ENCODE measurements at places on chromosomes 5 and 9.
A peak's percentile ranks its signal among the peaks of the same experiment; 100 is the strongest.

- DNase-seq: no peak
Observed at GRCh38 chr9:112059145-112059965, 115.7 kb downstream of the SUSD1 start.

DNA sequence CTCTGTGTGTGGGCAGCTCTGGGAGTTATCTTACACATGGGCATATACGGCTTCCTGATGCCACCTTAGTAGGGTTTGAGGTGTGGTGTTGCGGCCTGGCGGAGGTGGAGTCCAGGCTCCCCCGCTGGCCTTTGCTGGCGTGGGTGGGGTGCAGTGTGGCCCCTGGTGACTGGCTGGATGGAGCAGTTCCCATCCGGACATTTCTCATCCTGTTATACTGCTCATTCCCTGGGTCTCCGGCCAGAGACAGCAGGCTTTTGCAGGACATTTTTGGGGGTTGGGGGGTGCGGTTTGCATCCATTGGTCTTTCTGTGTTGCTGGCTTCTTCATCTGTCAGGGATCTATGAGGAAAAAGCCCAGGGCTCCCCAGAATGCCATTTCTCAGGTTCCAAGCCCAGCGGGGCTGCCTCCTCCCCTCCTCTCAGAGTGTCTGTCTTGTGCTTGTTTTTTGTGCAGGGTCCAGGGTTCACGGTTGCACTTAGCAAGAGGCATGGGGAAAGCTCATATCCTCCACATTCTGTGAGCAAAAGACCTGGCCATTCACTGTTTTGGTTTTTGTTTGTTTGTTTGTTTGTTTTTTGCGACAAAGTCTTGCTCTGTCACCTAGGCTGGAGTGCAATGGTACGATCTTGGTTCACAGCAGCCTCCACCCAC is 22.3 kb downstream of the NDUFS6 start:
- DNase-seq: no peak

DNA sequence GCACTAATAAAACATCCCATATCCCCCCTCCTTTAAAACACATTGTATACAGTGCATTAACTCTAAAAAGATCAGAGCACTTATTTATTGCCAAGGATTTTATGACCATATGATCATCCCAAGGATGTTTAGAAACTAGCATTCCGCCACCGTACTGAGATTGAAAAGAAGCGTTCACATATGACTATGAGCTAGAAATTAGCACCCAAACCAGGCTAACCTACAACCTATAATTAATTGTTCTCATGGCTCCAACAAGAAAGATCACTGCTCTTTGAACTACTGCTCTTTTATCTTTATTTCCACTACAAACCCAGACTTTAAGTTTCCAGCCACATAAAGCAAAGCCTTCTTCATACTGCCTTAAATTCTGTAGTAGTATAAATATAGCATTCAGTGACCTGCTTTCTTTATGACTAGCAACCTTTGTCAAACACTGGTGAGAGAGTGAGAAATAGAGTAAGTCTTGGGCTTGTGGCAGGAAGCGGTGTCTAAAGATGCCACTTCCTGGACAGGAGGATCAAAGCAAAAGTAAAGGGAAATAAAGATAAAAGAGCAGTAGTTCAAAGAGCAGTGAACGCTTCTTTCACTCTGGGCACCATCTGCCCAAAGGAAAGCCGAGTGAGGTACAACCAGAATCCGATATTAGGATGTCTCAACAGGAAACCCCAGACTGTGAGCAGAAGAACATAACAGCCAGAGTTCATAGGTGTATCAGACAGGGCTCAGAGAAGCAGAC is 151.1 kb upstream of the ERCC6L2 start:
- no peak for DNase-seq

DNA sequence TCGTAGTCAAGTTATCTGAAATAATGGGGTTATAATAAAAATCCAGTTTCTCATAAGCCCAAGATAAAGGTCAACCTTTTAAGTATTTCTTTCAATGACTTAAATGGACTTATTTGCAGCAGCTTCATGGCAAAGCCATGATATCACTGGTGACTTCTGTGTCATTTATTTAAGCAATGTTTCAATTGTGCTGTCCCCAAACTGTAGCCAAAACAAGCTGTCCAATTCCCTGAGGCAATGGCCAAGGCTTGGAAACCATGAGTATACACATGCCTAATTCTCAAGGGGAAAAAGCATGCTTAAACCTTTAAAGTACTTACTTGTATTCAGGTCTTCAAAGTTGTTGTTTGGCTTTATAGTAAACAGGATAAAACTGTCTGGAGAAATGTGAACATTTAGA is 376.4 kb upstream of the TNC start:
- DNase-seq: no peak

- DNase-seq: peak; percentile 66
Observed at GRCh38 chr5:74641735-74642542, 1.4 kb upstream of the ENC1 start.

DNA sequence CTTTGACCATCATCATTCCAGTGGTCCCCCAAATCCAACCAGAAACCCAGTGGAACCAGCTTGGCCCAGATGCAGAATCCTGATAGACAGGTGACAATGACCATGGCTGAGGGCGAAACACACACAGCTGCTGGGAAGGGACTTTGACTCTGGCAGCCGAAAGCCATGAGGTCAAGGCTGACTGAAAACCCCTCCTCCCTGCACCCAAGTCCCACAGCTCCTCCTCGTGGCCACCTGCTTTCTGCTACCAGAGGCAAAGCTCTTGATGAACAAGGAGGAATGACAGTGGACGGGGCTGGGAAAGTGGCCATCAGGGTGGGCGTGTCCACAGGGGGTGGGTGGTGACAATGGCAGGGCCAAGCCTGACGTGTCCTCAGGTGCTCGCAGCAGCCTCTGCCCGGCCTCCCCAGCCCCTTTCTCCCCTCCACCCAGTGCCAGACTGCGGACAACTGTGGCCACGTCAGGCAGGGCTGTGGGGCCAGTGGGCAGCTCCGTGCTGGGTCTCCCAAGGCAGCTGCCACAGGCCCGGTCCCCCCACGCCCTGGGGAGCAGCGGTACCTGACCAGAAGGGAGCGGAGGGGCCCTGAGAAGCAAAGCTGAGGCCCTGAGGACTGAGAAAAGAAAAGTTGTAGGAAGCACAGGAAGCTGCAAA is 30.8 kb upstream of the SARDH start:
- DNase-seq: no peak

- DNase-seq: no peak
Observed at GRCh38 chr5:151183456-151184245, 26.1 kb upstream of the ANXA6 start.

DNA sequence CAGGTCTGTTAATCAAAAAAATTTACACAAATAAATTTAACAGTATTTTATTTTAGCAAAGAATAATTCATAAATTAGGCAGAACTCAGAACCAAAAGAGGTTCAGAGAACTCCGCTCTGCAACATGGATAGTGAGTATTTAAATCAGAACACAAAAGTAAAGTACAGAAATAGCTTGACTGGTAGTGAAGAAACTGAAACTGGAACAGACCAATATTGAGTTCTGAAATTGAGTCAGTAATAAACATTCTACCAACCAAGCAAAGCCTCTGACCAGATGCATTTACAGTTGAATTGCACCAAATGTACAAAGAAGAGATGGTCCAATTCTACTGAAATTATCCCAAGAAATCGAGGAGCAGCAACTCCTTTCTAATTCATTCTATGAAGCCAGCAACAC is 1542.8 kb downstream of the EFNA5 start:
- no peak for DNase-seq

- DNase-seq: peak; percentile 86
Observed at GRCh38 chr9:134325813-134326723, at the start of gene RXRA. Gene RXRA, plus strand, starts transcription at chr9:134326455. Its CDS starts 177 bp downstream, at chr9:134326632.

- DNase-seq: no peak
Observed at GRCh38 chr9:88949961-88950340, 41.3 kb upstream of the S1PR3 start.

DNA sequence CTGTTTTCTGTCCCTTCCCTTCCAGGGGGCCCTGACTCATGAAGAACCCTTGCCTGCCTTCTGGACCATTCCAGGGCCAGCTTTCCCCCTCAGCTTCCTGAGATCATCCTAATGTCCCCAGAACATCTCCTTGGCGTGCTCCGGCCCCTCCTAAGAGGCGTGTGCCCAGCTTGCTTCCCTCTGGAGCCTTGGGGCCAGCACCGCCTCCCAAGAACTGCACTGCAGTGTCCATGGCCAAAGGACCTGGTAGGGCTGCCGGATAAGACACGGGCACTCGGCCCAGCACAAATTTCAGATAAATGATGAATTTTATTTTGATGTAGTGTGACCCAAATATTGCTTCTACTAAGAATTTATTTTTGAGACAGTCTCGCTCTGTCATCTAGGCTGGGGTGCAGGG is 20.7 kb upstream of the SLC12A7 start:
- DNase-seq: no peak

DNA sequence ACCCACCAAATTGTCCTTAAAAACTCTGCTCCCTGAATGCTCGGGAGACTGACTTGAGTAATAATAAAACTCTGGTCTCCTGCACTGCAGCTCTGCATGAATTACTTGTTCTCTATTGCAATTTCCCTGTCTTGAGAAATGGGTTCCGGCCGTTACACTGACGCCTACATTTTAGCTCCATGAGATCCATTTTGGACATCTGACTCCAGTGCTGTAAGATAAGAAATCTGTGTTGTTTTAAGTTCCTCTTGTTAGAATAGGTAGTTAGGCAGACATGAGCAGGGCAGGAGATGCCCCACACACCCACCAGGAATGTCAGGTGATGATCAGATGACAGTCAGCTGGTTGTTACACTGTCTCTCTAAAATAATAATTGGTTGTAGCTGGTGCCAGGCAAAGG is 125.8 kb upstream of the SHB start:
- DNase-seq: no peak

DNA sequence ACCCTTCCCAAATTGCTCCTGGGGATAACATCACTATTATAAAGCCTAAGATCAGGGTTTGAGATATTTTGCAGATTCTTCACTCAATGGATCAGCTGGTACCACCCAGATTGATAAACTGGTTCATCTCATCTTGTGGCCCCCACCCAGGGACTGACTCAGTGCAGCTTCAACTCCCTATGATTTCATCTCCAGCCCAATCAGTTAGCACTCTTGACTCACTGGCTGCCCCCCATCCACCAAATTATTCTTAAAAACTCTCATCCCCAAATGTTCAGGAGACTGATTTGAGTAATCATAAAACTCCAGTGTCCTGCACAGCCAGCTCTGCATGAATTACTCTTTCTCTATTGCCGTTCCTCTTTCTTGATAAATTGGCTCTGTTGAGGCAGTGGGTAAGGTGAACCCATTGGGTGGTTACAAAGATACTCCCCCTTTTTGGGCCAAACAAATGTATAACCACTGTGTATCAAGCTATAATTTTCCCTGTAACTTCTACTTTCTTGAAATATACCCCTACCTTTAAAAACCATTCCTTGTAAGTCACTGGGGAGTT is 263.3 kb upstream of the IL12B start:
- no peak for DNase-seq

DNA sequence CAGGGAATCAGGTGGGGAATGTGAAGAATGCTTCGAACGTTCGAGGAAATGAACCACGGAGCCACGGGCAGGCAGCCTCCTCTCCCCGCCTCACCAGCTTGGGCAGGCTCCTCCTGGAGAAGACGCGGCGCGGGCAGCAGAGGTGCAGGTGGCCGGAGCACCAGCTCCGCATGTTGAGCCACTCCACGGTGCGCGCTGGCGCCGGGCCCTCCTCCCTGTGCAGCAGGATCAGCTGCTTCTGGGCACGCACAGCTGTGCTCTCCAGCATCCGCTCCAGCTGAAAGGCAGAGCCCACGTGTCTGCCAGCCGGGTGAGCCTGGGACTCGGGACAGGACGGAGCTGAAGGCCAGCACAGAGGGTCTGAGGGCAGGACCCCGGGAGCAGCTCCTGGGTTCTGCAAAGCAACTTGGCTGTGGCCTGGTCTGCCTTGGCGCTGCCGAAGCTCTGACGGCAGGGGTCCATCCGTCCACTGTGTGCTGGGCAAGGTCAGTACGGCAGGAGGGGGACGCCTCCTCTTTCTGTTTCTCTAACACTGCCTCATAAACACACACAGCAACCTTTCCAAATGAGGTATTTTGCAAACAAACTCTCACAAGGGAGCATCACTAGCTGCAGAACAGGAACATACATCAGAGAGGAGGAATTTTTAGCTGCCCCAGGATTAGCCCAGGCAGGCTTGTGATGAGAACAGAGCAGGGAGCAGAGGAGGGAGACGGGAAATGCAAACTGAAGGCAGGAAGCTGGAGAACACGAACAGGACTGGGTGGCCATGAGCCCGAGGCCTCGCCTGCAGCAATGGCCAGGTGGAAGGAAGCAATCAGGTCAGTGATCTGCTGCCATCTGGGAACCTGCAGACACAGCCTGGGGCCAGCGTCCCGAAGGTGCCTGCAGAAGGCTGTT is 20.1 kb upstream of the NSMF start:
- no peak for DNase-seq

DNA sequence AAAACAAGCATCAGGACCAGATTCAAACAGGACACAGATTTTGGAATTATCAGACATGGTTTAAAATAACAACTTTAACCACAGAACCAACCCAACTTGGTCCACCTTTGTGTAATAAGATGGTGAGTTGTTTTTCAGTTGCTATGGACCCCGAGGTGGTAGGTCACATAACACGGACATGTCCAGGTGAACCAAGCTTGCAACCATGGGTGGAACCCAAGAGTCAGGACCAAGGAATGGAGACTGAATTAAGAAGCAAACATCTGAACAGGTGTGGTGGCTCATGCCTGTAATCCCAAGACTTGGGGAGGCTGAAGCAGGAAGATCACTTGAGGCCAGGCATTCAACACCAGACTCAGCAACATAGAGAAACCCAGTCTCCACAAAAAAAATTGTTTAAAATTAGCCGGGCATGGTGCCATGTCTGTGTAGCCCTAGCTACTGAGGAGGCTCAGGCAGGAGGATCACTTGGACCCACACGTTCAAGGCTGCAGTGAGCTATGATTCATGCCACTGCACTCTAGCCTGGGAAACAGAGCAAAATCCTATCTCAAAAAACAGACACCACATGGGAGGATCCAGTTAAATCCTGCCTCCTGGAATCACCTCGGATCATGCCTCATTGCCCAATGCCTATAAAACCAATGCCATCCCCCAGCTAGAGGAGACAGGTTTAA is 10.6 kb downstream of the PTBP3 start:
- DNase-seq: no peak

- no peak for DNase-seq
Observed at GRCh38 chr5:127599320-127599719, 49.6 kb upstream of the CTXN3 start.

DNA sequence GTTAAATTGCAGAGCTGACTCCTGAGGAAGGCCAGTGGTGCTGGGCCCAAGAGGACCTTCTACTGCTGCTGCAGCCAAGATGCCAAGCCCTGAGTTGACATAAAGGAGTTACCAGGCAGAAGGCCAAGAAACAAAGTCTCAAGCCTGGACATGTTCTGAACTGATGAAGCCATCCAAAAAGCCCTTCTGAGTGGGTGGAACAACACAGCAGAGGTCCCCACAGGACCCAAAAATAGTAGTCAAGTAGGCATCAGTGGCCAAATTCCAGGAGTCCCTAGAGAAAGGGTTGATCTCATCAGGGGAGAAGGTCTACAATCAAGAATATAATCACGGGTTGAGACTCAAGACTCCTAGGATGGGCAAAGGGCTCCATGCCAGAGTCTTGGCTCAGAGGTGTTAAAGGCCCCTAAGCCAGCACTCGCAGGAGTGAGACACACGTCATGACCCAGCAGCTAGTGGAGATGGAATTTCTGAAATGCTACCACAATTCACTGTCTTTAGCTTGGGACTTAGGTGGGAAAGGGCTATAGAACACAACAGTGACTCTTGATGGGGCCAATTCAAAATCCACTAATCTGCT is 119.7 kb downstream of the FANCC start:
- peak; percentile 51 for DNase-seq

- no peak for DNase-seq
Observed at GRCh38 chr5:107147589-107147988, 523.1 kb downstream of the EFNA5 start.
